ENCODE measurements at places on chromosomes 12 and 14. TPM values are rescaled to one million over a fixed set of nuclear protein-coding genes. Genes with fewer than 3 reads are reported as not detected.

DNA sequence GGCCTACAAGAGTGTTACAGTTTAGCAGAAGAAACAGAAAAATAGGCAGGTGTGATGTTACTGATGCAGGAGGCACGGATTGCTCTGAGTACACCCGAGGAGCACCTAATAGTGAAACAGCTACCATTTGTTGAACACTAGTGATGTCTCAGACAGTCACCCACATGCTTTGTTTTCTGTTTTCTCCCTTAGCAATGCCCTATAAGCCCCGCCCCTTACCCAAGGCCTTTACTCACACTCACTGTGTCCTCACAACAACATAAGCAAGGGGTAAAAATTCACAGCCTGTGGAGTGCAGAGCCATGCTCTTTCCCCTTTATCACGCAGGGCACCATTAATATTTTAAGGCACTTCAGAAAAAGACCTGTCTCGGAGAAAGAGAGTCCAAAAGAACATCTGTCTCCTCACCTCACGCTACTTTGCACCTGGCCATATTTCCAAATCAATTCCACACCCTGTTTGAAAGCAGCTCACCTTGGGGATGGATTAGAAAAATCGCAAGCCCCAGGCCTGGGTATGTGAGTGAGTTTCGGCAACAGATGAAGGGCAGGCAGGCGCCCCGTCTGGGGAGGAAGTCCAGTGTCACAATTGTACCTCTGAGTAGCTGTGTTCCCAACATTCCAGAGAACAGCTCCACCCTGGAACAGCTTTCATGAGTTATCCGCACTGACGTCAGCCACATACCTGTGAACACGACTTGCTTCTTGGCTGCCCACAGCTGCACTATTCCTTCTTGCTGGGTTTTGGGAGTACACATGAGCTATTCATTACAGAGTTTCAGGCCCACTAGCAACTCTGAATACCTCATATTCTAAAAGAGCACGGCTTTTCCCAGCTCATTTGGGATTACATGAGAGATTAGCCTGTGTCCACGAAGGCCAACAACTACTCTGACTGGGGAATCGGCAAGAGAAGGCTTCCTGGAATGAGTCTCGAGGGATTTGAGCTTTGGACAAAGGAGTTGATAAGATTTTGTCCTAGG is 26.0 kb downstream of the MAPK1IP1L start:
- peaks cover 10% of the 10 kb centered on the region for H3K4me1 ChIP-seq
- H3K4me3 ChIP-seq: no peak overlapping the region
- H3K36me3 ChIP-seq: no peaks in the 10 kb centered on the region
- H3K27ac ChIP-seq: peak overlapping the region; percentile 90

DNA sequence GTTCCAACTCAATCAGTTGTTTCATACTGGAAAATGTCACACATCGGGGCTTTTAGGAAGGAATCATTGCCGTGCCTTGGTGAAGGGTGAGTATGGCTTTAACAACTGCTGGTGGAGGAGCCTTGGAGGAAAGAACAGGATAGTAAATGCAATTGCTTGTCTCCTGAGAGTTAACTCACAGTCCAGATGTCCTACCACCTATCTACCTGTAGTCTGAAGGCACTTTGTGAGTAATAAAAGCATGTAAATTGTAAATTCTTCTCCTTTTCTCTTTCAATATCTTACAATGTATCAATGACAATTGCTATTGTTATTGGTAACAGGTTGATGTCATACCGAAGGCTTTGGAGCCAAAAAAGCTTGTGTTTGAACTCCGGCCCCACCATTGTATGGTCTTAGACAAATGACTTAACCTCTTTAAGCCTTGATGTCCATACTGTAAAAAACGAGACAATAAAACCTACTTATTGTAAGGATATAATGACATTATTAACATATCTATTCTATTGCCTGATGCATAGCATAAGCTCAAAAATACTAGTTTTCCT is 397.4 kb downstream of the ADAMTS20 start:
- no peak overlapping the region for H3K27ac ChIP-seq
- DNase-seq: no peak
- H3K4me3 ChIP-seq: no peak overlapping the region

- no peak overlapping the region for H3K4me3 ChIP-seq
- no peak for DNase-seq
- H3K4me1 ChIP-seq: no peaks in the 10 kb centered on the region
- no peak overlapping the region for H3K27ac ChIP-seq
- no peaks in the 10 kb centered on the region for H3K27me3 ChIP-seq
Observed at GRCh38 chr12:111650912-111651311, 34.8 kb downstream of the BRAP start.

DNA sequence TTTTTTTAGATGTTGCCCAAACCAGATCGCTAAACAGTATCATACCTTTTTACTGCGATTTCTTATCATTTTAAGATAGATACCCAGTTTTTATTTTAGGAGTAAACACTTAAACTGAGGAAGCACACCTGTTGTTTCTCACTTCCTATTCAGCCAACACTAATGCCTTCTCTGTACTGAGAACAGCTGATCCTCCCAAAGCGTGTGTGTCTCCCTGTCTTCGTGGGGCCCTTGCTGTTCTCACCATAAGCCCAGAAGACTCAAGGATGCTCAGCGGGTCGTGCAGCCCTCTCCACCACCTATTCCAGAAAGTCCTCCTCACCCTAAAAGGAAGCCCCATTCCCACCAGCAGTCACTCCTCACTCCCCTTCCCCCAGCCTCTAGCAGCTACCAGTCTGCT is 14.8 kb downstream of the PPP2R5C start:
- H3K27ac ChIP-seq: no peak overlapping the region
- DNase-seq: no peak
- H3K4me3 ChIP-seq: no peak overlapping the region

DNA sequence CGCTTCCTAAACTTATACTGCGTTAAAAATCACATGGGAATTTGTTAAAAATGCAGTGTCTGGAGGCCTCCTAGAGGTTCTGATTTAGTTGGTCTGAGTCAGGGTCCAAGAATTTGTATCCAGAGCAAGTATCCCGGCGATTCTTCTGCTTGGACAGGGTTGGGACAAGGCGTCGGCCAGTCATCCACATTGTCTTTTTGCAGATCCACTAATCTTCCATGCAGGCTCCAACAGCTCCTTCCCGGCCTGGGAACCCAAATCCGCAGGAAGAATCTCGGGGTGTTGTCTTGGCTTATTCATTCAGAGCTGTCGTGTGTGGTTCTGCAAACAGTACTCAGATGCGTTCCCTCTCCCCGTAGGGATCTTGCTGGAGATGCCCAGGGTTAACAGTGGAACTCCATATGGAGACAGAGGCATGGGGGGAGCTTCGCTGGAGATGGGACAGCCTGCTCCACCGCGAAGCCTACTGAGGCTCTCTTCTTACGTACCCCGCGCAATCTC is 25.3 kb downstream of the GPRC5D start:
- no peak for DNase-seq
- H3K27ac ChIP-seq: peak overlapping the region; percentile 86
- H3K4me3 ChIP-seq: no peak overlapping the region

DNA sequence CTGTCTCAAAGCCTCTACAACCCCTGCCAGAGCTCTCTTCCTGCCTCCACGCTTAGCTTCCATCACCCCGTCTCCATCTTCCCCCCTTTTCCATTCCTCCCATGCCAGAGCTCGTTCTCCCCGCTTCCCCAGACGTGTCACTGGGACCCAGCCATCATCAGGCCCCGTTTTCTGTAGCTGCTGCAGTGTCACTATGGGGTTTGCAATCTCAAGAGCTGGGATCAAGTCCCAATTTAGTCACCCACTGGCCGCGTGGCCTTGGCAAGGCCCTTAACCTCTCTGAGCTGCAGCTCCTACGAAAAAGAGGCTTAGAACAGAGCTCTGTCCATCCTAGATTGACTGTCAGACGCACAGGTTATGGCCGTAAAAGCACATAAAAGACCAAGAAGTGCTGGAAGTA is 901 bp upstream of the FAIM2 start:
- H3K27ac ChIP-seq: peak overlapping the region; percentile 44
- H3K36me3 ChIP-seq: no peaks in the 10 kb centered on the region
- DNase-seq: no peak

- H3K4me3 ChIP-seq: no peak overlapping the region
- no peak overlapping the region for H3K27ac ChIP-seq
- no peaks in the 10 kb centered on the region for H3K4me1 ChIP-seq
- no peaks in the 10 kb centered on the region for H3K27me3 ChIP-seq
- DNase-seq: no peak
Observed at GRCh38 chr12:25130741-25131188, 64.2 kb downstream of the DNAI7 start.

- H3K27ac ChIP-seq: no peak overlapping the region
- no peaks in the 10 kb centered on the region for H3K27me3 ChIP-seq
- no peaks in the 10 kb centered on the region for H3K36me3 ChIP-seq
Observed at GRCh38 chr12:88940854-88941253, 360.6 kb upstream of the KITLG start.

GRCh38 chr14:105325303-105325702 is 10.8 kb downstream of the PACS2 start:
- no peak for DNase-seq
- peaks cover 5% of the 10 kb centered on the region for H3K36me3 ChIP-seq
- no peak overlapping the region for H3K4me3 ChIP-seq
- H3K4me1 ChIP-seq: no peaks in the 10 kb centered on the region

- H3K4me1 ChIP-seq: no peaks in the 10 kb centered on the region
- no peak overlapping the region for H3K27ac ChIP-seq
- no peak overlapping the region for H3K4me3 ChIP-seq
- no peak for DNase-seq
Observed at GRCh38 chr12:2924019-2924418, 33.3 kb downstream of the TULP3 start.

- H3K27me3 ChIP-seq: no peaks in the 10 kb centered on the region
- H3K4me1 ChIP-seq: peaks cover 63% of the 10 kb centered on the region
- no peaks in the 10 kb centered on the region for H3K36me3 ChIP-seq
Observed at GRCh38 chr14:76923431-76924370, 97.5 kb downstream of the LRRC74A start.

DNA sequence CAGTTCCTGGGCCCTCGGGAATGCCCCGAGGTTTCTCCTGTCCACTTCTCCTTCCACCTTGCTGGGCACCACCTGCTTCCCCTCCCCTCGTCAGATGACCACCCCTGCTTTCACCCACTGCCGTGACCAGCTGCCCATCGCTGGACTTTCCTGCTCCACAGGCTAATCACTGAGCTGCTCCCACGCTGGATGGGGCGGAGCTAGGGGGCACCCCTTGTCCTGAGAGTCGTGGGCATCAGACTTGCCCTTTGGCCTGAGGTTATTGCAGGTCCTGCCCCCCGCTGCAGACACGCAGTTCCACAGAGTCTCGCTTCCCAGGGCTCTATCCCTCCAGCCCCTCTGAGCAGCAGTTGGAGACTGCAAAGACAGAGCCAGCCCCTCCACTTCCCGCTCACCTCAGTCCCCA is 427 bp downstream of the SLC6A12 start:
- H3K27ac ChIP-seq: no peak overlapping the region
- DNase-seq: no peak

DNA sequence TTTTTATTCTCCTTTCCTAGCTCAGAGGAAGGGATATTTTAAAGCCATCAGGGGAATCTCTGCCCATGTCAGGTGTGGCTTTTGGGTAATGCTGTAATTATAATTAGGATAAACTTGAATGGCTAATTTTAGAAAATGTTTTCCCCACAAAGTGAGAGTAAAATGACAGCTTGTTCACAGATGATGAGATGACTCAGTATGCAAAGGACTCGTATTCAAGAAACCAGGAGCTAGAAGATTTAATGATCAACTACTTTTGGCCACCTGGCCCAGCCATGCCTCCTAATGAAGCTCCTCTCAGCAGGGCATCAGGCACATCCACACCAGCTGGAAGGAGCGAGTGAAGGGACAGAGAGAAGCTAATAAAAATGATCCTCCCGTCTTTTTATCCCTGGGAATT is 29.0 kb upstream of the PLEKHG7 start:
- H3K36me3 ChIP-seq: no peaks in the 10 kb centered on the region
- H3K27me3 ChIP-seq: no peaks in the 10 kb centered on the region
- no peak overlapping the region for H3K4me3 ChIP-seq
- DNase-seq: no peak

DNA sequence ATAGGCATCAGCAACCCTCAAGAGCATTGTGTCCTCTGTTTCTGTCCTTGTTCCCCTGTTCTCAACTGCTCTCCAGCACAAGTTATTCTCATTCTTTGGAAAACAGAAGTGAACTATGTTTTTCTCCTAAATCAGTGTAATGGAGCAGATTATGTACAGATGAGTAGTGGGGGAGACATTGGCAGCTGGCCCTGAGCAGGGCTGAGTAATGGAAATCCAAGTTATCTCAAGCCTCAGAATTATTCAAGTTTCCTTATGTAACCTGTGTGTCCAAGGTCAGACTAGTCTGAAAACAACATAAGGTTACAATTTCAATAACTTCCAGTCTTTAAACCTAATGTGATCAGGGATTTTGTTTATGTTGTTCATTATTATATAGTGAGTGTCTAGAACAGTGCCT is 116.1 kb upstream of the FUT8 start:
- H3K27me3 ChIP-seq: no peaks in the 10 kb centered on the region
- H3K27ac ChIP-seq: no peak overlapping the region
- DNase-seq: no peak
- H3K4me1 ChIP-seq: peaks cover 22% of the 10 kb centered on the region
- no peaks in the 10 kb centered on the region for H3K36me3 ChIP-seq
- H3K4me3 ChIP-seq: no peak overlapping the region

DNA sequence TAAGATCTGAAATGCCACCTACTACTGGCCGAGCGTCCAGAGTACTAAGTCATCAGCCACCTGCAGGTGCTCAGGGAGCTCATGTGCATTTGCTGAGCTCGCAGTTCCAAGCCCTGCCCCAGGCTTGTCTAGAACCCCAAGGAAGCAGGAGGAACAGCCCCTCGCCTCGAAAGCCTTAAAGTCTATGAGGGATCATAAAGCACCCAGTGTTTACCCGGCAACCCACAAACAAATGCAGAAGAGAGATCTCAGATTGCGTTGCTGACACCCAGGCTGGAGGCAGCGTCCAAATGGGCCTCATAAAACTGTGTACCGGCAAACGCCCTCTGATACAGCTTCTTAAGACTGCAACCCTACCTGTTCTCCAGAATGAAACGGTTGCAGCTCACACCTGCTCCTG is 6.8 kb downstream of the KDM2B start:
- H3K4me1 ChIP-seq: peaks cover 16% of the 10 kb centered on the region
- no peaks in the 10 kb centered on the region for H3K27me3 ChIP-seq
- no peak overlapping the region for H3K4me3 ChIP-seq

- no peaks in the 10 kb centered on the region for H3K36me3 ChIP-seq
- no peak for DNase-seq
- H3K4me1 ChIP-seq: no peaks in the 10 kb centered on the region
- H3K27ac ChIP-seq: no peak overlapping the region
Observed at GRCh38 chr12:54472494-54473262, 724 bp downstream of the GTSF1 start.

The KLHL33 gene
- 0.64 TPM for polyA plus RNA-seq

The TMEM121 gene
- 3.0 TPM for polyA plus RNA-seq

The NRXN3 gene
- polyA plus RNA-seq: 12.8 TPM

The SERPINA9 gene
- not detected for polyA plus RNA-seq

The FAR2 gene
- 18.1 TPM for polyA plus RNA-seq

The TAS2R7 gene
- not detected for polyA plus RNA-seq

The SNRPF gene
- 43.6 TPM for polyA plus RNA-seq

The NEUROD4 gene
- polyA plus RNA-seq: 0.01 TPM

The ADGRD1 gene
- 84.8 TPM for polyA plus RNA-seq

Data from large intestine (tissue), 12 donors.